ENCODE measurements at places on chromosomes 16 and 17. TPM values are rescaled to one million over a fixed set of nuclear protein-coding genes. Genes with fewer than 3 reads are reported as not detected.

DNA sequence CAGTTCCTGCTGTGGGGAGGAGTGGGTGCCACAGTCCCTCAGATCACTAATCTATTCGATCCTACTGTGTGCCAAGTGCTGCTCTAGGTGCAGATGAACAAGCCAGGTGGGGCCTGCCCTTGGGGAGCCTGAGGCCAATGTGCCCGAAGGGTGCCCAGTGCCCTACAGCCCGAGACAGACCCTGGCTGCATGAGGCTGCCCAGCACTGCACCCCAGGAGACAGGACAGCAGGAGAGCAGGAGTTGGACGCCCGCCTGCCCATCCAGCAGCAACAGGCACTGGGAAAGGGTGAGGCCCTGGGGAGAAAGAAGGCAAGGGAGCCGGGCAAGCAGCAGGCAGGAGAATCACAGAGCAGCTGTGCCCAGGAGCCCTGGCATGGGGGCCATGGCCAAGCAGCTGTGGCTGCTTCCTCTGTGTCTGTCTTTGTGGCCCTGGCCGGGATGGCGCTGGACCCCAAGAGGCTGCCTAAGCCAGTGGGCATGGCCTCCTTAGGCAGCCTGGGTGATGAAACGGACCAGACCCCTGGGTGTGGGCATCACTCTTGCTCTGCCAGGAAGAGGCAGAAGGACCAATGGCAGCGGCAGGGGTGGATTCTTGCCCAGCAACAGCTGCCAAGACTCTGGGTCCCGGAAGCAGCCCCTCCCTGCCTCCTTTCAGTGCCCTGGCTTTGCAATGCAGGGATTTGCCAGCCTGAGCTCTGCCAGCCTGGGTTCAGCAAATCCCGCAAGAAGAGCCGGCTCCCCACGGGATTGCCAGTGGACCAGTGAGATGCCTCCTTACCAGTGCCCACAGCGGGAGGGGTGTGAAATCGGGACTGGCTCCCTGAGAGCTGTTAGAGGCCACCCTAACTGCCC is 179.6 kb upstream of the TNRC6C start:
- DNase-seq: peak; percentile 87
- H3K36me3 ChIP-seq: no peaks in the 10 kb centered on the region
- H3K4me1 ChIP-seq: peaks cover 14% of the 10 kb centered on the region
- no peak overlapping the region for H3K4me3 ChIP-seq
- H3K27ac ChIP-seq: peak overlapping the region; percentile 74
- H3K27me3 ChIP-seq: no peaks in the 10 kb centered on the region

DNA sequence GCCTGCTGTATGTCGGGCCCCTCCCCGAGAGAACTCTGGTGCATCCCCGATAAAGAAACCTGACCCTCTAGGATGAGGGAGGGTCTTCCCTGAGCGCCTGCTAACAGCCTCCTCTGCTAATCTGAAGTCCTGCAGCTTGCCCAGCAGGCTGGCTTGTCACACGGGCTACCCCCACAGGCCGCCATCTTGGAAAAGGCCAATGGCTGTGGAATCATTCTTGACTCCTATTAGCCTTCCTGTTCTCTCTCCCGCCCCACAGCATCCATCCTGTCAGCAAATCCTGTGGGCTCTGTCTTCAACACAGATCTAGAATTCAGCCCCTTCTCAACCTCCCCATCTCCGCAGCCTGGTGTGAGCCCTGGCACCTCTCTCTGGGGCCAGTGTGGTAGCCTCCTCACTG is 12.0 kb downstream of the IL4R start:
- H3K4me1 ChIP-seq: peaks cover 83% of the 10 kb centered on the region
- DNase-seq: no peak
- H3K4me3 ChIP-seq: no peak overlapping the region
- peak overlapping the region; percentile 98 for H3K27ac ChIP-seq
- H3K27me3 ChIP-seq: no peaks in the 10 kb centered on the region

DNA sequence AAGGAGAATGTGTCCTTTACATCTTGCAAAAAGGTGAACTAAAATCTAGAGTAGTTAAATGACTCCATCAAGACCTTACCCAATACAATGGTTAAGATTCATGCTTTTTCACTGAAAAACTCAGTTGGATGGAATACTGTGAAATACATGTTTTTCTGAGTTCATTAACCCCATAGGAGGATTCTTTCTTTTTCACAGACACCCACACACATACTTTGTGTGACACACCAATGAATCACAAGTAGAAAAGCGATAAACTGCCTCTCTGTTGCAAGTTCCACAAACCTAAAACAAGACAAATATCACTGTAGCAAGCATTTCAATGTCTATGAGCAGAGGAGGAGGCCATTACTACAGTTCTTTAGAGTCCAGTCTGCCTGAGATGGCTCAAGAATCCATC is 258.8 kb upstream of the CDH5 start:
- no peaks in the 10 kb centered on the region for H3K27me3 ChIP-seq
- no peak overlapping the region for H3K27ac ChIP-seq
- no peaks in the 10 kb centered on the region for H3K36me3 ChIP-seq
- H3K4me3 ChIP-seq: no peak overlapping the region
- DNase-seq: no peak

The TPPP3 gene
- polyA plus RNA-seq: 10.0 TPM

- H3K27me3 ChIP-seq: no peaks in the 10 kb centered on the region
- DNase-seq: peak; percentile 14
- no peaks in the 10 kb centered on the region for H3K36me3 ChIP-seq
- H3K27ac ChIP-seq: no peak overlapping the region
- no peak overlapping the region for H3K4me3 ChIP-seq
Measured at GRCh38 chr17:74485841-74486240, 19.4 kb downstream of the CD300A start.

- DNase-seq: no peak
- H3K27ac ChIP-seq: no peak overlapping the region
- no peak overlapping the region for H3K4me3 ChIP-seq
- H3K4me1 ChIP-seq: peaks cover 22% of the 10 kb centered on the region
Measured at GRCh38 chr17:55661256-55661758, 61.4 kb downstream of the TMEM100 start.

GRCh38 chr17:15086776-15087295 is 178.3 kb downstream of the PMP22 start:
- H3K36me3 ChIP-seq: no peaks in the 10 kb centered on the region
- no peaks in the 10 kb centered on the region for H3K4me1 ChIP-seq
- no peak overlapping the region for H3K4me3 ChIP-seq
- H3K27me3 ChIP-seq: no peaks in the 10 kb centered on the region

DNA sequence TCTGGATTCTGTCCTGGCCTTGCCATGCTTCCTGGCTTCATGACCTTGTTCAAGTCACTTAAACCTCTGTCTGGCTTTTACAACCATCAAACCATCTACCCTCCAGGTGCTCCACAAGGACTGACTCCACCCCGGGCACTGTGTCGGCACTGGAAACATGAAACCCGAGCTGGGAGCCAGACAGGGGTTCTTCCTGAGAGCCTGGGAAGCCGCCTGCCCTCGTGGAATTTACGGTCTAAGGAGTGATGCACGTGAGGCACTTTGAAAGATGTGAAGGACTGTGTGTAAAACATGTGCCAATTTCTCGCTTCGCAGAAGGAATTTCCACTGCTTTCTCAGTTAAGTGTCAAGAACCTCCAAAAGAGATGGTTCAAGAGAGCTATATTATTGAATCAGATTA is 11.6 kb downstream of the CDK5R1 start:
- no peak overlapping the region for H3K27ac ChIP-seq
- H3K36me3 ChIP-seq: peaks cover 15% of the 10 kb centered on the region
- no peaks in the 10 kb centered on the region for H3K27me3 ChIP-seq
- no peak for DNase-seq
- peaks cover 33% of the 10 kb centered on the region for H3K4me1 ChIP-seq

The KRTAP4-3 gene
- not detected for polyA plus RNA-seq

- H3K36me3 ChIP-seq: no peaks in the 10 kb centered on the region
- no peak for DNase-seq
- no peaks in the 10 kb centered on the region for H3K27me3 ChIP-seq
- peaks cover 47% of the 10 kb centered on the region for H3K4me1 ChIP-seq
- peak overlapping the region; percentile 86 for H3K4me3 ChIP-seq
- H3K27ac ChIP-seq: peak overlapping the region; percentile 90
Measured at GRCh38 chr17:1562176-1562643, 382 bp downstream of the PITPNA start.

The PFN1 gene
- 587 TPM for polyA plus RNA-seq

DNA sequence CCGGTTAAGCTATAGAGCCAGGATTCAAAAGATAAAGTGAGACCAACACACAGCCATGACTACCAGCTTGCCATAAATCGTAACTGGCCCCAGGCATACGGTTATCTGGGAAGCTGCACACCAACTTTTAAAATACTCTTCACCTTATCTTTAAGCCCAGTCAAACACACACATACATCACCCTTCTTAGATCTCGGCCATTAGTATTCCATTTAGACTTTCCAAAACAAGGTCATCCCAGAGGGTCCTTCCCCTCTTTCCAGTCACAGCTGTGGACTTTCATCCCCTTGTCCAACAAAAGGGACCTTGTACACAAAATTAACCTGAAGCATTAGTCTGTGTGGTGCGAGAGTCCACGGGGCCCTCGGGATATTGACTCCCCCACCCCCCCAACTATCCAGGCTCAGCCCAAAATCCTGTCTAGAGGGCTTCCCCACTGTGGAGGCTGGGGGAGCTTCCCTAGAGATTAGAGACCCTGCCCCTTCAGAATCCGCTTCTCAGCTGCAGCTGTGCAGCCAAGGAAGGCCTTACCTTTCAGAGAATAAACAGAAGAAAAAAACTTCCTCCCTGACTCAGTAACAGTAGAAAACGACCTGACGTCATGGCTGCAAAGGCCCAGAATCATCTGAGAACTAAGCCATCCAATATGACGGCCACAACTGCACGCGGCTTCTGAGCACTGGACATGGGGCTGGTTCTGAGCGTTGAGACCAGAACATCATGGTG is 9.9 kb downstream of the ZFHX3 start:
- H3K36me3 ChIP-seq: no peaks in the 10 kb centered on the region
- no peak overlapping the region for H3K4me3 ChIP-seq
- no peak overlapping the region for H3K27ac ChIP-seq
- peaks cover 40% of the 10 kb centered on the region for H3K4me1 ChIP-seq

The ADGRG3 gene
- polyA plus RNA-seq: 0.95 TPM

DNA sequence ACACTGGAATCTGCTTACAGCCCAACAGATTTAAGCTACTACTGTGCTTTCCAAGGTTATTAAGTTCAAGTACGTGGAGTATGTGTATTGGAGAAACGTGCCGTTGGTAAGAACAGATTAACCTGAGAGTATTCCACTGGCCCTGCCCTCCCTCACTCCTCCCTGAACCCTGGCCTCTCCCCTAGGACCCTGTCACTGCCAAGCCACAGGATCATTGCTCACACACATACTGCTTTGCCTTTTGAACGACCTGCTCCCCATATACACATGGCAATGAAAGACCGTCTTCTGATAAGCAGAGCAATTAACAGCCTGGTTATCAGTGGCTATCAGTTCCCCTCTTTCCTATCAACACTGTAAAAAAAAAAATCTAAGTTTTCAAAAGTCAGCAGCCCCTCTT is 458.9 kb upstream of the DYNLRB2 start:
- no peaks in the 10 kb centered on the region for H3K27me3 ChIP-seq
- no peak overlapping the region for H3K27ac ChIP-seq
- no peak overlapping the region for H3K4me3 ChIP-seq
- H3K36me3 ChIP-seq: no peaks in the 10 kb centered on the region

- H3K4me3 ChIP-seq: no peak overlapping the region
- DNase-seq: peak; percentile 19
- no peaks in the 10 kb centered on the region for H3K27me3 ChIP-seq
- no peaks in the 10 kb centered on the region for H3K4me1 ChIP-seq
- no peak overlapping the region for H3K27ac ChIP-seq
Measured at GRCh38 chr16:76818606-76819181, 372.3 kb upstream of the MON1B start.

DNA sequence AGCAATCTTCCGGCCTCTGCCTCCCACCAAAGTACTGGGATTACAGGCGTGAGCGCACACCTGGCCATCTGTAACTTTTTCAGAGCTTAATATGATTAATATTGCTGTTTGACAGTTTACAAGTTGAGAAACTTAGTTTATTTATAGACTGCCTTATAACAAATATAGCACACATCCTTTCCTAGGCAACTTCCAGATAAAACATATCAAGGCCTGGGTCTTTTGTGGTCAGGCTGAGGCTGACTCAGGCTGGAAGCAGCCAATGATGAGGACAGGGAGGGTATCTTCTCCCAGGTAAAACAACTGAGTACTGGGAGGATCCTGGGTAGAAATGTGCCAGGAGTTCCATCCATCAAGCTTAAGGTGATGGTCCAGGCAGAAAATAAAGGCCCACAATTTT is 16.2 kb downstream of the LUC7L start:
- no peak overlapping the region for H3K27ac ChIP-seq
- no peaks in the 10 kb centered on the region for H3K27me3 ChIP-seq
- DNase-seq: no peak
- H3K36me3 ChIP-seq: peaks cover 48% of the 10 kb centered on the region
- no peaks in the 10 kb centered on the region for H3K4me1 ChIP-seq

GRCh38 chr16:65312795-65313194 is 190.9 kb upstream of the CDH11 start:
- DNase-seq: no peak
- H3K27ac ChIP-seq: no peak overlapping the region
- H3K4me1 ChIP-seq: no peaks in the 10 kb centered on the region
- H3K36me3 ChIP-seq: no peaks in the 10 kb centered on the region
- H3K4me3 ChIP-seq: no peak overlapping the region

Measured in stomach (tissue), 19 donors.